CD8-positive, alpha-beta memory T cell (primary cell): ENCODE measurements at places on chromosomes 1 and 21. TPM values are rescaled to one million over a fixed set of nuclear protein-coding genes. Genes with fewer than 3 reads are reported as not detected.

Gene NTPCR
- 31.1 TPM for total RNA-seq

DNA sequence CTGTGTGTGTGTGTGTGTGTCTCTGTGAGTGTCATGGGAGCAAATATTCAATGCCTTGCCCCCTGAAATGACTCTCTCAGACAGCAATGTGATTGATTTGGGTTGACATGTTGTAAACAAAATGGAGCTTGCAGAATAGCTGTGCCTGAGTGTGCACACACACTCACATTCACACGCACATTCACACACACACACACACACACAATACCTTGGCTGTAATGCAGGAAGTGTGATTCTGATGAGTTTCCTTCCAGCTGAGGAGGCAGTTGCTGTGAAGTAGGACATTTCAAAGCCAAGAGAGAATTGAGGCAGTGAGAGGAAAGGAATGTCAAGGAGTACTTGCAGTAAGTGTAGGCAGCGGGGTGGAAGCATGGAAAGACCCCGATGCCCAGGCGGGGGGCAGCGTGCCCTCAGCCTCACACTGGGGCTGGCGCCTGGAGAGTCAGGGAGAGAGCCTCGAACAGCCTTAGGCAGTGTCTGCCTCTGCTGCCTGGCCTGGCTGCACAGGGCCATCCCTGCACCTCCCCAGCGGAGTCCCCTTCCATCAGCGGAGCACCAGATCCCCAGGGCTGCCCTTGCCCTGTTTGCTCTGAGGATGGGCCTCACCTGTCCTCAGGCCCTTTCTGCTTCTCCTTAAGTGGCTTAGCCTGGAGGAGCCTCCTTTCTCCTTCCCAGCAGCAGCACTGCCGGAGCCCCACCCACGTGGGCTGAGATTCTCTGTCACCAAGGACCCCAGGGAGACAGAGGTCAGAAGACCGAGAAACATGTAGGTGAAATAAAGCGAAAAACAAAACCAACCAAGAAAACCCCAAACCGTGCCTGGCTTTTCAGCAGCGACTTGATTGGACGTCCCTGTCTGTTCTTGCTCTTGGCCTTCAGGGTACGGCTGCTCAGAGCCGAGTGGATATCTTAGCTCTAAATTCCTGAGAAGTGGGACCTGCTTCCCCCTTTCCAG is 9.2 kb downstream of the VASH2 start:
- H3K27ac ChIP-seq: no peak overlapping the region
- H3K27me3 ChIP-seq: peaks cover 6% of the 10 kb centered on the region
- H3K36me3 ChIP-seq: no peaks in the 10 kb centered on the region

Gene IL23R
- 1.7 TPM for total RNA-seq

DNA sequence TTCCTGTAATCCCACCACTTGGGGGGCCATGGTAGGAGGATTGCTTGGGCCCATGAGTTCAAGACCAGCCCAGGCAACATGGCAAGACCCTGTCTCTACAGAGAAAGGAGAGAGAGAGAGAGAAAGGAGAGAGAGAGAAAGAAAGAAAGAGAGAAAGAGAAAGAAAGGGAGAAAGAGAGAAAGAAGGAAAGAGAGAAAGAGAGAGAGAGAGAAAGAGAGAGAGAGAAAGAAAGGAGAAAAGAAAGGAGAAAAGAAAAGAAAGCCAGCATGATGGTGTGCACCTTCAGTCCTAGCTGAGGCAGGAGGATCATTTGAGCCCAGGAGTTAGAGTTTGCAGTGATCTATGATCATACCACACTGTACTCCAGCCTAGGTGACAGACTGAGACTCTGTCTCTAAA is 82.8 kb downstream of the DISP3 start:
- H3K4me1 ChIP-seq: no peaks in the 10 kb centered on the region
- H3K4me3 ChIP-seq: no peak overlapping the region
- DNase-seq: no peak
- H3K27ac ChIP-seq: no peak overlapping the region

- no peak overlapping the region for H3K27ac ChIP-seq
Measured at GRCh38 chr1:113681596-113682337, 77.5 kb downstream of the PHTF1 start.

DNA sequence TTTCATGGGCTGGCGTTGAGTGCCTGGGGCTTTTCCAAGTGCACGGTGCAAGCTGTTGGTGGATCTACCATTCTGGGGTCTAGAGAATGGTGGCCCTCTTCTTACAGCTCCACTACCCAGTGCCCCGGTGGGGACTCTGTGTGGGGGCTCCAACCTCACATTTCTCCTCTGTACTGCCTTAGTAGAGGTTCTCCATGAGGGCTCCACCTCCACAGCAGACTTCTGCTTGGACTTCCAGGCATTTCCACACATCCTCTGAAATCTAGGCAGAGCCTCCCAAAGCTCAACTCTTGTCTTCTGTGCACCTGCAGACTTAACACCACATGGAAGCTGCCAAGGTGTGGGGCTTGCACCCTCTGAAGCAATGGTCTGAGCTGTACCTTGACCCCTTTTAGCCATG is 82.1 kb downstream of the CCDC18 start:
- no peaks in the 10 kb centered on the region for H3K27me3 ChIP-seq
- H3K4me1 ChIP-seq: no peaks in the 10 kb centered on the region
- H3K36me3 ChIP-seq: no peaks in the 10 kb centered on the region
- H3K27ac ChIP-seq: no peak overlapping the region
- no peak for DNase-seq

DNA sequence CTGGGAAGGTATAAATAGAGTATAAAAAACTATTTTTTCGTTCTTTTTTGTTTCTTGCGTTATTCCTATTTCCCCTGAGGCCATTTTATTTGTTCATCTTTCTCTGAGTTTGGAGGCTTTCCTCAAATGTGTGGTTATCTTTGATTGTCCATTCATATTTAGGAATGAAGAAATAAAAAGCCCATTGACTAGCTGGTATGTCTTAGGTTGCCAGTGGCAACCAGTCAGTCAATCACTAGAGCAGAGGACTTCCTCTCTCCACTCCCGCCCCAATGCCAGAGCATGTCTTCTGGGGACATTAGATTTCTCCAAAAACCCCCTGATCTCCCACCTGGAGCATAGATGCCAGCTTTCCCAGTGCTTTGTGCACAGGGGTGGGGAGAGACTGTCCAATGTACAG is 20.7 kb upstream of the FOXE3 start:
- H3K27ac ChIP-seq: no peak overlapping the region
- DNase-seq: no peak
- H3K4me3 ChIP-seq: no peak overlapping the region
- H3K4me1 ChIP-seq: no peaks in the 10 kb centered on the region

GRCh38 chr1:217343907-217344306 is 287.0 kb downstream of the GPATCH2 start:
- no peaks in the 10 kb centered on the region for H3K4me1 ChIP-seq
- no peak overlapping the region for H3K4me3 ChIP-seq
- DNase-seq: no peak
- no peaks in the 10 kb centered on the region for H3K36me3 ChIP-seq

Gene UBE2U
- not detected for total RNA-seq

DNA sequence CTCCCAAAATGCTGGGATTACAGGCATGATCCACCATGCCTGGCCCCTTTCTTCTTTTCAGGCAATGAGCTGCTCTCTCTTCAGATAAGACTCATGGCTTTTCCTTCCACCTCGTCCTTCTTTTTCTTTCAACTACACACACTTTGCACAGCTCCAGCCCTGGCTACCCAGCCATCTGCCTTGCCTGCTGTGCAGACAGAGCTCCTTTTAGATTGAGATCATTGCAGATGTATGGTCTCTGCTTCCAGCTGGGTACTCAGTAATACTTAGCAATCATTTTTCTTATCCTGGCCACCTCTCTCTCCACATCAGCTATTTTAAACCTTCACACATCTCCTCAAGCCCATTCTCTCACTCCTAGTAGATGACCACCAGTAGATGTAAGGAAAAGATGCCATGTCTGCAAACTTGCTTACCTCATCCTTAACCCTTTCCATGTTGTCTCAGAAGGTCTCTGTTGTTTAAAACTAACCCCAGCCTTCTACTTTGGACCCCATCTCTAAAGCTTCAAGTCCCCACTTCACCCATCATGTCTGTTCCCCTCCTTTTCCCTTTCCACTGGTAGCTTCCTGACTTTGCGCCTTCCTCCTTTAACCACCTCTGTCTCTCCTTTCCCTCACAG is 7.3 kb downstream of the RAB4A start:
- no peak overlapping the region for H3K27ac ChIP-seq
- H3K36me3 ChIP-seq: no peaks in the 10 kb centered on the region

GRCh38 chr1:219333626-219334025 is 159.9 kb downstream of the LYPLAL1 start:
- H3K27ac ChIP-seq: no peak overlapping the region
- H3K36me3 ChIP-seq: no peaks in the 10 kb centered on the region
- no peaks in the 10 kb centered on the region for H3K4me1 ChIP-seq
- H3K4me3 ChIP-seq: no peak overlapping the region
- no peaks in the 10 kb centered on the region for H3K27me3 ChIP-seq
